ENCODE measurements at places on chromosomes 7 and 10. TPM values are rescaled to one million over a fixed set of nuclear protein-coding genes. Genes with fewer than 3 reads are reported as not detected.

The MYL10 gene
- total RNA-seq = not detected

DNA sequence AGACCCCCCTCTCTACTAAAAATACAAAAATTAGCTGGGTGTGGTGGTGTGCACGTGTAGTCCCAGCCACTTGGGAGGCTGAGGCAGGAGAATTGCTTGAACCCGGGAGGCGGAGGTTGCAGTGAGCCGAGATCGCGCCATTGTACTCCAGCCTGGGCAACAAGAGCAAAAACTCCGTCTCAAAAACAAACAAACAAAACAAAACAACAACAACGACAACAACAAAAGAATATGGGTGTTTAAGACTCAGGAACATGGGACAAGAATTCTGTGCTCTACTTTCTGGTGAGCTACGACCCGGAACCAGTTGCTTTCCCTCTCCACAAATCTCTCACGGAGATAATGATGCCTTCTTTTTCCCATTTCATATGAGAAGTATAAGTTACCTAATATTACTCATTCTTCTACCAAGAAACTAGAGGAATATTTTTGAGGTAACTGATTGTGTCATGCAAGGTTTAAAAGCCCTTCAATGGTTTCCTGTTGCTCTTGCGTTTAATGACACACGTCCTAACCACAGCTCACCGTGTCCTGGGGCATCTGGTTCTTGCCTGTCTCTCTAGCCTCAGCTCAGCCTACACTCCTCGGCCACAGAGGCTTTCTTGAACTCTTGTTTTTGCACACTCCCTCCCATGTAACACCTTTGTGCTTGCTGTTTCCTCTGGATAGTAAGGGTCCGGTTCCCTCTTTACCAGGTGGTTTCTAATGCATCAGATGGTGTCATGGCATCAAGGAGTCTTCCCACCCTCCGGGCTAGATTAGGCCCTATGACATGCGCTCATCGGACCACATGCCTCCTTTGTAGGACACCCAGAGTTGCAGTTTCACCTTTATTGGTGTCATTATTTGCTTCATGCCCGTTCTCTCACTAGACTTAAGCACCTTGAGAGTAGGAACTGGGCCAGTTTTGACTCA, 67.5 kb downstream of the PFKFB3 start:
- no peak overlapping the region for H3K27ac ChIP-seq
- H3K4me1 ChIP-seq = no peaks in the 10 kb centered on the region
- DNase-seq = no peak
- H3K36me3 ChIP-seq = no peaks in the 10 kb centered on the region
- no peaks in the 10 kb centered on the region for H3K27me3 ChIP-seq

DNA sequence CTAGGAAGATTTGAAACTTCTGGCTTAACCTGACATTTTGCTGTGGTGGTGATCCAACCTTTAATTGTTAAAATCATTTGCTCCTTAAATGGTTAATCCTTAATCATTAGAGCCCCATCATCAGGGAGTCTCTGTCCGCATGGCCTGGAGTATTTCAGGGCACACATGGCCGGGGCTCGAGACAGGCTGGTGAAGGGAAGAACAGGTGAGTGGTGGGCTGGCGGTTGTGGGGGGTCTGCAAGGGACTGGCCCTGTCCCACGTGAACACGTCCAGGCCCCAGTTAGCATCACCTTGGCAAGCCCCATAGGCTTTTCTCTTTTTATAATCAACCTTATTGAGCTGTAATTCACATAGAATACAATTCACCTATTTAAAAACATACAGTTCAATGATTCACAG, 109.5 kb downstream of the DNAJB6 start:
- H3K27ac ChIP-seq = no peak overlapping the region
- H3K4me3 ChIP-seq = no peak overlapping the region
- no peaks in the 10 kb centered on the region for H3K4me1 ChIP-seq

DNA sequence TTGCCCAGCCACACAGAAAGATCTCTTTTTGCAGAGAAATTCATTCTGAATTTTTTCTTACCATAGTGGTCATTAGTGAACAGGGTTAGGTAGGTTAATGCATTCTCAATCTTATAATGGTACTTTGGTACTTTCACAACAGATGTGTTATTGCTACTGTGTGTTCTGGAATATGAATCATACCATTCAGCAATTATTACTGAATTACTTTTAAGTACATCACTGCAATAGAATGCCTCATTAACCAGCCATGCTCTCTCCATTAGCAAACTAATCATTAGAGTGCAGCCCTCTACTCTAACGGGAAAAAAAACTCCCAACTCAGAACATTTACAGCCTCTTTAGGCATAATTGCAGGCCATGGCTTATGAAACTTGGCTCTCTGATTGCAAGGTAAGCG, 102.1 kb downstream of the DOCK4 start:
- H3K27me3 ChIP-seq = no peaks in the 10 kb centered on the region
- no peaks in the 10 kb centered on the region for H3K36me3 ChIP-seq
- no peak overlapping the region for H3K27ac ChIP-seq

DNA sequence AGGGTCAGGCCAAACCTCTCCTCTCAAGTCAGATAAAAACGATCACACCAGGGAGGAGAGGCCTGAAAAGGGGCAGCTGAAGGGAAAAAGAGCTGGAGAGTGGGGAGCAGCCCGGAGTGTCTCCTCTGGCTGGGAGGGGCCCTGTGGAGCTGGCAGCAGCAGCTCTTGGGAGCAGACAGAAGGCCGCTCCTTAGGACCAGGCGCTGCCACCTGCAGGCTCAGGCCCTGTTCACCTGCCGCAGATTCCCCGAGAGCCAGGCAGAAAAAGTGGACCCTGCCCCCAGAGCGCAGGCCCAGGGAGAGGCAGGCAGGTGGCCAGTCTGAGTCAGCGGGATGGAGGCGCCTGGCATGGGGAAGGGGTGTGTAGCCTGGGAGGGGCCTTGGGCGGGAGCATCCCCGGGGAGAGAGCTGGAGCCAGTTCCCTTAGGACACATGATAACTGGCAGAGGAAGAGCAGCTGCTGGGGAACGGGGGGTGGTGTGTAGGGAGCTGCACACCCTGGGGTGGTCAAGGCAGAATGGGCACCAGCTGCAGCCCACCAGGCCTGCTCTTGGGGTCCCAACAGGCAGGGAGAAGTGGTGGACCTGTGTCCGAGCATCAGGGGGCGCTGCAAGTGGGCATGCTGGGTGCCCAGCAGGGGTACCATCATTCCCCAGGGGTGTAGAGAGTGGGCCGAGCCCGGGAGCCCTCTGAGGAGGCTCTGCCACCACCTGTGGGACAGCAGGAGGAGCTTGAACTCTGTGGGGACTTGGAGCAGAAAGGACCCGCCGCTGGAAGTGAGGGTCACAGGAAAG, 177.2 kb upstream of the RHEB start:
- peak overlapping the region; percentile 71 for H3K27ac ChIP-seq
- peaks cover 45% of the 10 kb centered on the region for H3K4me1 ChIP-seq
- H3K36me3 ChIP-seq = no peaks in the 10 kb centered on the region

DNA sequence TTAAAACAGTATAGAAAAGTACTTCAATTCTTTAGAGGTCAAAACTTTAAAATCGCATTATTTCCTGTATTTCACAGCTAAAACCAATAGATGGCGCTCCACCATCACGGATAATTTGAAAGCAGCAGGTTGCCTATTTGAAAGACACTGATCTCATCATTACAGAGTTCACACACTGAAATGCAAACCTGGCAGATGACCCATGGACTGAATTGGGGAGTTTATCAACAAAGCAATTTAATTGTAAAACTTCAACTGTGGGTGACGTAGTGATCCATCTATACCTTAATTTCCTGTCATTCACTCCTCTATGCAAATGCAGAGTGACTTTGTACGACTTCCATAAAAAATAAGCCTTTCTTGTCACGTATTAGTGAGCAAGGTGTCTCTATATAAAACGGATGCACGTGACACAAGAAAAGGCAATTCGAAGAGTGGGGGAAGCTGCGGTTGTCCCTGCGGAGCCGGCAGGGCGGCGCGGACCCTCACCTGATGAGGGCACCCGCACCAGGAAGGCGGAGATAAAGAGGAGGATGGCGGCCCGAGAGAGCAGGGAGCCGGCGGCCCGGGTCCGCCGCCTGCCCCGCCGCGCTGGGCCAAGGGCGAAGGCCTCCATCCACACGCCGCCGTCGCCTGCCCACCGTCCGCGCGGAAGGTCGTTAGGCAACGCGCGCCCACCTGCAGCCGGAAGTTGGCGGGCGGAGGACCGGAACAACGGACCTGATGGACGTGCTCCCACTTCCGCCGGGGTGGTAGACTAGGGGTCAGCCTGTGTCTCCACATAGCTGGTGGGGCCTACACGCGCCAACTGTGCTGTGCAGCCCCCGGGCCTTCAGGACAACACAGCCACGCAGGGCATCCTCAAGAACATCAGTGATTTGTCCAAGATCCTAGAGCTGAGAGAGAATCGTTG, at the start of gene ZPBP:
Gene ZPBP, minus strand, starts transcription at position 668 of the 913 bp plus-strand sequence. Its CDS starts 52 bp downstream, at position 616.
- H3K27ac ChIP-seq = no peak within 1 kb of the TSS
- H3K4me1 ChIP-seq = no peaks in the 10 kb centered on the region
- H3K36me3 ChIP-seq = no peaks in the 10 kb centered on the region
- no peak within 1 kb of the TSS for H3K4me3 ChIP-seq
- DNase-seq = peak; percentile 41
- peaks cover 13% of the 10 kb centered on the region for H3K27me3 ChIP-seq

DNA sequence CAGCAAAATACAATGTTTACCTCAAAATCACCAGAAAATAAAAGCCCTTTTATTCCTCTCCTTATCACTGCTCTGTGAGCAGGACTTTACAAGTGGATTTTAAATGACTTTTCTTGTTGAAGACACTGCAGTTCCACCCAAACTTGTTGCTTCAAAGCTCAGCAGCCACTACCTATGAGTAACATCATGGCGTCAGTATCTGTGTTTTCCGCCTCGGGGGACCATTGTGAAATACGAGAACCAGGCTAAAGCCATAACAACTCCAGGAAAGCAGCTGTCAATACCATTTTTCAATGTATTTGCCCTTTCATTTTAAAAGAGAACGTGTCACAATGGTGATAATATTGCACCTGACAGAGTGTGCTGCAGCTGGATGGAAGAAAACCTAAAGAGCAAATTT, 284.0 kb upstream of the RNF32 start:
- H3K36me3 ChIP-seq = no peaks in the 10 kb centered on the region
- DNase-seq = no peak
- H3K4me1 ChIP-seq = no peaks in the 10 kb centered on the region
- no peak overlapping the region for H3K27ac ChIP-seq
- H3K4me3 ChIP-seq = no peak overlapping the region

Data from Panc1 (cell line).